NCI-H226 (cell line): ENCODE measurements at places on chromosomes 12 and 14.

DNA sequence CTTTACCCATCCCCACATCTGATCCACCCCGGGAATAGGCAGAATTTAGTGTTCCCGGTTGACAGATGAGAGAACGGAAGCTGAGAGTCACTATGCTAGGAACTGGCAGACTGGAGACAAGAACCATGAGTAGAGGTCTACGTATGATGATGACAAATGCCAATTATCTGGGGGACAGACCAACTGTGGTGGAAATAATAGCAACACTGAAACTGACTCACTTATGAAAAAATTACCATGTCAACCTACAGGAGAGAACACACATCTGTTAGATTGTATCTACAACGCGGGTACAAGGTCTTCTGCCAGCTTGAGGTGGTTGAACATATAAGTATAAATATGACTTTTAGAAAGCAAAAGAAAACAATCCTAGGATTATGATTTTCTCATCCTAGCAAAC lies 15.4 kb upstream of the SELPLG start:
- no peak for DNase-seq

DNA sequence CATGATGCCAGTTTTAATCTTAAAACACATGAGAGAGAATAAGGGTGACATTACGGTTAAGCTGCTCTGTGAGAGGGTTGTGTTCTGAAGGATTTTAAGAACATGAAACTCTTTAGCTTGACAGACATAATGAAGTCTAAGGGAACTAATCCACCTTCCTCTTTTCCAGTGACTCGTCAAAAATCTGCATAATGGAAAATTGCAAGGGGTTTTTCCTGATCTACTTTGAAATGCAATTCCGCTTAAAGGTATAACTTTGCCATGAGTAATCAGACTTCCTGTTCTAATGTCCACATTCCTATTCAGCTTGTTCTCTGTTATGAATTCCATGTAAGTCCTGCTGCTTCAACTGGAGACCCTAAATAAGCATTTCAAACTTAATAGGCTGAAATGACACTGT lies at the start of gene ZNF705A:
TSS of gene ZNF705A (plus strand) at position 171 of the 400 bp plus-strand sequence. CDS start 15,611 bp downstream, outside the sequence.
- DNase-seq, result peak; percentile 61

GRCh38 chr14:88079624-88080023 lies 74.7 kb downstream of the GPR65 start:
- no peak for DNase-seq

GRCh38 chr12:13788626-13789025 lies 192.8 kb downstream of the GRIN2B start:
- no peak for DNase-seq

GRCh38 chr12:122880668-122881067 lies 15.3 kb downstream of the VPS37B start:
- DNase-seq, result peak; percentile 85

DNA sequence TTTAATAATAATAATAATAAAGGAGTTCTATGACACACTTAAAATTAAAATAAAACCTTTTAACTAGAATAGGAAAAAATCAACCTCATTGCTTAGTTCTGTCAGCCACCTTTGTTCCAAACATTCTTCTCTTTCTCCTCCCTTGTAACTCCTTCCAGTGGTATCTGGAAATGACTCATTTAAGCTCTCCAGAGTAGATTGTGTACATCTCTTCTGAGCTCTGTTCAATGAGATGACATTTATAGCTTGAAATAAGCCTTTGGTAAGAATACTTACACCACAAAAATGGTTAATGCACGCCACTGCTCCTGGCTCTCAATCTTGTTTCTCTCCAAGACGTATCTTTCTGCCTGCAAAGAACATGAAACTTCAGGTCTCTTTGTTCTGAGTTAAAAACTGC lies 70.3 kb downstream of the STAB2 start:
- peak; percentile 22 for DNase-seq

GRCh38 chr12:8991371-8992345 lies 2.3 kb downstream of the KLRG1 start:
- DNase-seq, result no peak

DNA sequence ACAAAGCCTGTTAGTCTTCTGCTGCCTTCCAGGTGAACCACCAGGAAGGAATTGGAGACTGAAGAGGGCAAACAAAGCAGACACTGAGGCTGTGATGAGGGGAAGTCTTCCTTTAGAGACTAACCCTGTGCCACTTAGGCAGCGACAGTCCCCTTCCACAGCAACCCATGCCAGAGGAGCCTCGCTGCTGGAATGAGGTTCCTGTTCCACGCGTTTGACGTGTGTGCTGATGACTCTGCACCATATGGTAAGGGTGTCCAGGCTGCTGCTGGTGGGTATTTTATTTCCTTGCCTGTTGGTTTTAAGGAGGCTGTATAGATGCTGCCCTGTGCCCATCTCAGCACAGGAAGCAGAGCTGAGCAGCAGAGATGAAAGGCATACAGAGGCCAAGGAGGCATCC lies 361.9 kb upstream of the FKBP4 start:
- DNase-seq, result no peak
